ENCODE measurements at places on chromosomes 7 and 10. TPM values are rescaled to one million over a fixed set of nuclear protein-coding genes. Genes with fewer than 3 reads are reported as not detected.

DNA sequence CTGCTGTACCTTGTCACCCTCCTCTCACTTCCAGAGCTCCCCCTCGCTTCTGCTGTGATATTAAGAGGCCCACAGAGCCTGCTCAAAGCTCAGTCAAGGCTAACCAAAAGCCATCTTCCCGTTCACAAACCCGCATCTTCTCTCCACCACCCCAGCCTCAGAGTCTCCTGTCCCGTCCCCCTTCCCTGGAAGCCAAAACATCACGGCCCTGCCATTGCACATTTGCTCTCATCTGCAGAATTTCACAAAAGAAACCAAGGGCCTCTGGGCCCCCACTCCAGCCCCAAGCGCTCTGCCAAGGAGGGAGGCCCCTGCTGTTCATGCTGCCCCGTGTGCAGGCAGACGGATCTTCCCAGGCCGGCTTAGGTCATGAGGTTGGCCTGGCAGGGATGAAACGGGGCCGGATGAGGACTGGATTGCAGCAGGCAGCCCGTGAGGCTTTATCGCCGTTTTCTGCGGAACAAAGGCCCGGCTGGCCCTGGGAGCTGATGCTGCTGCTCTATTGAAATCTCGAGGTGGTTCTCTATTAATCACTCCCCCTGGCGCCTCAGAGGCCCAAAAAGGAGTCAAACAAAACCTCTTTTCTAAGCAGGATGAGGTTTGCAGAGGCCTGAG, 31.6 kb upstream of the FOXK1 start:
- DNase-seq: no peak

DNA sequence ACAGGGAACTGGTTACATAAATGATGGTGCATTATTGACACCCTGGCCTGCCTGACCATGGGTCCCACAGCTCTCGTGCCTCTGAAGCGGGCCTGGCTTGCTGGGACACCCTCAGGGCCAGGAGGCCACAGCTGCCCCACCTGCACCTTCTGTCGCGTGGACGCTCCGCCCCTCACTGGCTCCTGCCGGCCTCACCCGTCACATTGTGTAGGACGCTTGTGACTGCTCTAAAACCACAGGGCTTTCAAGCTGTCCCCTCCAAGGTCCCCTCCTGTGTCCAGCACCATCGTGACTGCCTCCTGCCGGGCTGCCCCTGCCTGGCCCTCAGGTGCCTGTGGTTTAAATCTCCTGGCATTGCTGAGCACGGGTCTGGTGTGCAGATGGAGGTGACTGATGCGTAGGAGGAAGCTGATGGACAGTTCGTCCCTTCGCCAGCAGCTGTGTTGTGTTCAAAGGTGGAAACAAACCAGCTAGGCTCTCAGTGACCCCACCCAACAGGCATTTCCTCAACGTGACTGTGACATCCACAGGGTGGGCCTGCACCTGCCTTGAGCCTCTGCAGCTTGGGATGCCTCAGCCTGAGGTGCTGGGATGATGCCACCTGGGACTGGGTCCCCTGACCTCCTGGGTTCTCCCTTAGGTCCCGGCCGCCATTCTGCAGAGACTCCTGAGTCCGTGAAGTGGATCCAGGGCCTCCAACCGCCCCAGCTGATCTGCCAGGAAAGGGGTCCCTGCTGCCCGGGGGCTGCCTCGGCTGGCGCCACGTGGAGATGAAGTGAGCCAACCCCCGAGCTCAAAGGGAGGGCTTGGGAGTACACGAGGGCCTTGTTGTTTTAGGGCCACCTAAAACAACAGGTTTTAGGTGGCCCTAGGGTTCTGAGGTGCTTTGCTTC, 148.5 kb downstream of the WDR37 start:
- no peak for DNase-seq

- no peak for DNase-seq
Observed at GRCh38 chr7:46679671-46680070, 758.6 kb upstream of the IGFBP3 start.

GRCh38 chr10:77898323-77899079, 28.1 kb downstream of the DLG5 start:
- DNase-seq: no peak

DNA sequence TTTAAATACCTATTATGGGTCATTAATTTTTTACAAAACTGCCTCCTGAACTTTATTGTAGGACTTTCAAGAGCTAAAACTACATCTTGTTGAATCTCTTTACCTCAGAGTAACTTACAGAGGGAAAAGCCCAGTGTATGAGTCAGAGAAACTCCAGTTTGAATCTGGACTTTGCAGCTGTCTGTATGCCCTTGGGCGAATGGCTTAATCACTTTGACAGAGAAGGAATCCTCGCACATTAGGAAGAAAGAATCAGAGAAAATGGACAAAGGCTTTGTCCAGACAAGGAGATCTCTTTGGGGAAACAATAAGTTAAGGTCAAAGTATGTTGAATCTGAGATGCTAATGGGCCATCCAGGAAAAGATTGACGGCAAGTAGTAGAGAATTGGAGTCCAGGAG, 484.2 kb upstream of the CELF2 start:
- no peak for DNase-seq

DNA sequence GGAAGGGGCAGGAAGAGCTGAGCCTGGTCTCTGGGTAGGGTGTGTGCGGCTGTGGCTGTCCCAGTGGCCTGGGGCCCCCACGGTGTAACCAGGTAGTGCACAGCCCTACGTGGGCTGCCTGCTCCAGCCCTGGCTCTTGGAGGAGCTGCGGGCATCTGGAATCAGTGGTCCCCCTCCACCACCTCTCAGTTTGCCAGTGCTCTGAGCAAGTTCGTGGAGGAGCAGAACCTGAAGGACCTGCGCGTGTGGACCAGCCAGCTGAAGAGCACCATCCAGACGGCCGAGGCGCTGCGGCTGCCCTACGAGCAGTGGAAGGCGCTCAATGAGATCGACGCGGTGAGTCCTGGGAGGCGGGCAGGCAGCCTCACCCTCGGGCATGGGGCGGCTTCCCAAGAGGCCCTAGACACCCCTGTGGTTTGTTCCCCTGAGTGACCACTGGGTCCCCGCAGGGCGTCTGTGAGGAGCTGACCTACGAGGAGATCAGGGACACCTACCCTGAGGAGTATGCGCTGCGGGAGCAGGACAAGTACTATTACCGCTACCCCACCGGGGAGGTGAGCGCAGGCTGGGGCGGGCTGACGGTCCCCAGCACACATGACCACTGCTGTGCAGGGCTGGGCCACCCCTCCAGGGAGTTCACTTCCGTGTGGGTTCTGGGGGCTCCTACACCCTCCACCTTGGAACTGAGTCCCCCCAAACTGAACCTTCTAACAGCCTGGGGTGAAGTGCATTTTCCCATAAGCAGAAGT, 18.6 kb downstream of the PFKFB3 start:
- DNase-seq: no peak

DNA sequence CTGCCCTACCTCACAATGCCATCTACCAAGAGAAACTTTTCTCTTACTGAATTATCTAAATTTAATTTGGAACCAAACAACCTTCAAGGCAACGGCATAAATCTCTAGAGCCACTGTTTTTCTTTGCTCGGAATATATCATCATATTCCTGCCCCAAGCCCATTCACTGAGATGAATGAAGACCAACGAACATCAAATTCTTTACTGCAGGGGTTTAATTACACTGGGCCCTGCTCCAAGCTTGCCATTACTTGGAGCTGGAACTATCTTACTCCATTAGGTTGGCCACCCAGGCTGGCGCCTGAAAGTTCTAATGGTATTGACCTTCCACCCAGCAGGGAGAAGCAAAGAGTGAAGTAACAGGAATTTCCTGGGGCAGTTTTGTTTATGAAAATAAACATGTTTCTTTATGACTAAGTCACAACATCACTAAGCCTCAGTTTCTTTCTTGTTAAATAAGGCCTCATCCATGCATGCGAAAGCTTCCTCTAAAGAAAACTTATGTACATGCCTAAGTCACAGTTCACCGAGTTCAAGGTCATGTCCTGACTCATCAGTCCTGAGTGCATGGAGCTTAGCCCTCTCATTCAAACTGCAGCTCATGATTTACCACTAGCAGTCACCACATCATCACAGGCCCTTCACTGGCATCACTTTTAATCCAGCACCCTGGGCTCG, 42.1 kb upstream of the ANAPC16 start:
- no peak for DNase-seq

- no peak for DNase-seq
Observed at GRCh38 chr7:2173189-2173827, 59.4 kb downstream of the MAD1L1 start.

- DNase-seq: no peak
Observed at GRCh38 chr7:43244232-43244631, 131.8 kb downstream of the HECW1 start.

GRCh38 chr7:1691601-1692514, 21.8 kb downstream of the ELFN1 start:
- no peak for DNase-seq

GRCh38 chr7:150631866-150632864, at the start of gene GIMAP6:
TSS of gene GIMAP6 (minus strand) at chr7:150632385. CDS start at chr7:150630142, 2,243 bp downstream.
- no peak for DNase-seq

The TFPI2 gene
- 152 TPM for total RNA-seq

The ABCC2 gene
- 0.70 TPM for total RNA-seq

The SGCE gene
- 87.5 TPM for total RNA-seq

The FXYD4 gene
- total RNA-seq: not detected

The ASZ1 gene
- total RNA-seq: not detected

The SLC39A12 gene
- not detected for total RNA-seq

All from glomerular endothelial cell (primary cell).